Right ventricle myocardium superior (tissue), 1 donor: ENCODE measurements at places on chromosomes 5 and 9. TPM values are rescaled to one million over a fixed set of nuclear protein-coding genes. Genes with fewer than 3 reads are reported as not detected.
A peak's percentile ranks its signal among the peaks of the same experiment; 100 is the strongest.

GRCh38 chr9:68446836-68447235 is 90.4 kb downstream of the PGM5 start:
- no peak for DNase-seq

- no peak for DNase-seq
These were observed 6.2 kb upstream of the OLFM1 start for GRCh38 chr9:135081264-135081660.

- peak; percentile 11 for DNase-seq
These were observed 86.7 kb downstream of the CAMSAP1 start for GRCh38 chr9:135820661-135821060.

DNA sequence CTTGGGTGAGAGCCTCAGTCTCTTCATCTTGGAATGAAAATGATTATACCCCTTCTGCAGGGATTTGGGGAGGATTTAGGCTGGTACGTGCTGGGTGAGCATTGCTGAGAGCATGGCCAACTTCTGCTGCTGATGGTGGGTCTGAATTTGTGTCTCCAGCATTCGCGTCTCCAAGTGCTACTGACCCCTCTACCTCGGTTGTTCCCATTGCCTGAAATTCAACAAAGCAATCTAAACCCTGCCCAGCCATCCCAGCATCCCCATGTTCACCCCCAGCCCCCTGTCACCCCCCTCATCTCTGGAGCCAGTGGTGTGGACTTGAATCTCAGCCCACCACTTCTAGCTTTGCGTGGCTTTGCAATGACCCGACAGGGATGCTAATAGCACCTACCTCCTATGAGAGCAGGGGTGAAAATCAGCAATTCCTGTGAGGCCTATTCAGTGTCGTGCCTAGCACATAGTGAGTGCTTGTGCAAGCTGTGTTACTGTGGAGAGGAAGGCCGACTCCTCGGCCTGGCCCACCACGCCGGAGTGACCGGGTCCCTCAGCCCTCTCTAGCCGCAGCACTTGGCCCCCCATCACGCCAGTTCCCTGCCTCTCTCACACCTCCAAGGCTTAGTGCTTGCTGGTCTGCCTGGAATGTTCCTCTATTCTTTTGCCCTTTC is 43.4 kb upstream of the SH3PXD2B start:
- DNase-seq, result no peak

The CNTNAP3B gene
- 11.2 TPM for total RNA-seq

- DNase-seq, result no peak
These were observed 14.2 kb upstream of the AGGF1 start for GRCh38 chr5:77015938-77016569.

The RNF20 gene
- total RNA-seq, result 40.9 TPM

DNA sequence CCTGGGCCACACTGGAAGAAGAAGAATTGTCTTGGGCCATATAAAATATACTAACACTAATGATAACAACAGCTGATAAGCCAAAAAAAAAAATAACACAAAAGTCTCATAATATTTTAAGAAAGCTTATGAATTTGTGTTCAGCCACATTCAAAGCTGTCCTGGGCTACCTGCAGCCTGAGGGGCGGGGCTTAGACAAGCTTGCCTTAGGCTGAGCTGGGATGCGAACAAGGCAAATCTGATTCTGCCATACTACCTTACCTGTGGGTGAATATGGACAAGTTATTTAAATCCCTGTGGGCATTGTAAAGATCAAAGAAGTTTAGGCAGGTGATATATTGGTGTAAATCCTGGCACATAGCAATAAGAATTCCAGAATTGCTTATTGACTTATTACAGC is 212.3 kb upstream of the ATP10B start:
- no peak for DNase-seq
